ENCODE measurements at places on chromosomes 12 and 14.

DNA sequence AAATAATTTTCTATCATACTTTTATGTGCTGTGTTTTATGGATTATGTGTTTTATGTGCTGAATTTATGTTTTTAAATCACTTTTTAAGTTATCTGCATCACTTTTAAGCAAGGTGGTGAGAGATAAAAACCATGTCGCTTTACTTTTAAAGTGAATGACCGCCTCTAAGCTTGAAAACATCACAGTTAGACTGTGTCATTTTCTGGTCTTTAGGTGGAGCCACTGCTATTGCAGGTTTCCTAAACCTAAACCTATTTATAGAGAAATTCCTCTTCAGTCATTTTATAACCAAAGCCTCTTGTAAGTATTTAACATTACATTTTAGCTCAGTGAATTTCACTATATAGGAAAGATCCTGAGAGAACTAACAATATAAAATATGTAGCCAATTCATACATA, 21.0 kb upstream of the MDM2 start:
- DNase-seq, result no peak

- DNase-seq, result no peak
Observed at GRCh38 chr14:104927432-104927816, 2.7 kb downstream of the PLD4 start.

DNA sequence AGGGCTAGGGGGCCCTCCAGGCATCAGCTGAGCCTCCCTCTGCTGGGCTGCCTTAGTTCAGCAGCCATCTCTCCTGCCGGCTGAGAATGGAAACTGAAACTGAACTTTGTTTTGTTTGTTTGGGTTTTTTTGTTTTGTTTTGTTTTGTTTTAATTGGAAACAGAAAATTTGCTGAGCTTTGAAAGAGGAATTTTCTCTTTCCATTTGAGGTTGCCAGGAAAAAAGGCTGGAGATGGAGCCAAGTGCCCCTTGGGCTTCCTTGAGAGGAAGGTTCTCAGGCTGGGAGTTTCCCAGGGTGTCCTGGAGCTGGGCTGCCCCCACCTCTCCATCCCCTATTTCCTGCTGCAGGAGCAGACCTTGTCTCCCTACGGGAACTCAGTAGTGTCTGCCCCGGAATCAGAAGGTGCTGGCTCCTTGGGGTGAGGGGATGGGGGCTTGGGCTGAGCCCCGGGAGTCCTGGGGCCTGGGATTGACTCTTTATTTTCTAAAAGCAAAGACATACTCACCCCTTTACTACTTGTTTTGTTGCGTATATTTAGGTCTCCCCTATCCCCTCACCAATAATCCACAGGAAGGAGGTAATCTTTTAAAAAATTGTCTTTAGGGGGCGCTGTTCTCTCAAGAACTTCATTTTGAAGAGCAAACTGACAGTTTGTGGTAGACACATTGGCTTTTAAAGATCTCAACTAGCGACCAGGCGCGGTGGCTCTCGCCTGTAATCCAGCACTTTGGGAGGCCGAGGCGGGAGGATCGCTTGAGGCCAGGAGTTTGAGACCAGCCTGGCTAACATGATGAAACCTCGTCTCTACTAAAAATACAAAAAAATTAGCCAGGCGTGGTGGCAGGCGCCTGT, 21.3 kb upstream of the OASL start:
- peak; percentile 9 for DNase-seq

DNA sequence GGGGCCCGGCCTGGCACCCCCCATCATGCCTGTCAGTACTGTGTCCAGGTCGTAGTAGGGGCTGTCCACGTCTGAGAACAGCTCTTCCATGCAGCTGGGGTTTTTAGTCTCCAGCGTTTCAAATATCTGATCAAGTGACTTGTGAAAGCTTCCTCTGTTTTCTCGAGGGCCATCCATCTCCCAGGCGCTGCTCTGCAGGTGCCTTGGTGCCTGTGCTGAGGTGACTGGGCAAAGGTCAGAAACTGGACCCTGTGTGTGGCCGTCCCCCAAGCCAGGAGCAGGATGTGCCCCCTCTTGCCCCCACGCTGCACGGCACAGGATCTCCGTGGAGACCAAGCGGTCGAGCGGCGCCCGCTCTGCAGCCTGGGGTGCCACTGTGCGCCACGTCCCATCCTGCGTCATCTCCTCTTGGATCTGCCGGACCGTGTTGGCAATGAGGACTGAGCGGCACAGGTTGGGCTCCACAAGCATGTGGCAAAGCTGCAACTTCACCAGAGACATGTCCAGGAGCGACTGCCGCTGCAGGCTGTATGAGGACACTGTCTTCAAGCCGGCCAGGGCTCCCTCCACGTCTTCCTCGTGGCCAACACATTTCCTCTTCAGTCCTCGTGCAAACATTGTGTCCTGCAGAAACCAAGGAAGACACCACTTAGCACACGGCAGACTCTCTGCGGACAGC, 9.4 kb downstream of the CDCA4 start:
- no peak for DNase-seq

DNA sequence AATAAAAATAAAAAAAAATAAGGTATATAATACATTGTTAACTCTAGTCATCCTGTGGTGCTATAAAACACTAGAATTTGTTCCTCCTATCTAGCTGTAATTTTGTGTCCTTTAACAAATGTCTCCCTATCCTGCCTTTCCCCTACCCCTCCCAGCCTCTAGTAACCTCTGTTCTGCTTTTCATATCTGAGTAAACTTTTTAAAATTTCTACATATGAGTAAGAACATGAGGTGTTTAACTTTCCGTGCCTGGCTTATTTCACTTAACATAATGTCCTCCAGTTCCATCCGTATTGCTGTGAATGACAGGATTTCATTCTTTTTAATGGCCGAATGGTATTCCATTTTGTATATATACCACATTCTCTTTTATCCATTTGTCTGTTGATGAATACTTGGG, 71.3 kb upstream of the GNG2 start:
- DNase-seq, result no peak

DNA sequence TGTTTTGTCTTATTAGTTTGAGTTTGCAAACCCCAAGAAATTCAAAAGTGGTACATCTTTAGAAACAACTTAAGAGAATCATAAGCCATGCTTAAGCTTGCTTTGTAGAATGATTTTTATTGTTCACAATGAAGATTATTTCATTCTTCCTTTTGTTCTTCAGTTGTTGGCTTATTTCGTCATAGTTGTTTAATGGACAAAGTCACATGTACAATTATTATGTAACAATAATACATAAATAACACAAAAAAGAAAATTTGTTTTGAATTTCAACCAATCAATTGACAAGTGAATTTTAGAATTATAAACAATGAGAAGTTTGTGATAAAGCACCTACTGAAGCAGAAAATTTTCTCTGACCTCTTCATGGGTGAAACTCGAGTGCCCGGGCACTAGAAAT, 111.8 kb upstream of the IGF1 start:
- no peak for DNase-seq

- DNase-seq, result no peak
Observed at GRCh38 chr12:6826734-6827436, 1.3 kb upstream of the P3H3 start.

GRCh38 chr12:64585104-64585503, 25.2 kb upstream of the RASSF3 start:
- DNase-seq, result no peak

- no peak for DNase-seq
Observed at GRCh38 chr12:31000751-31001150, 72.9 kb upstream of the DDX11 start.

GRCh38 chr14:57461777-57462320, 31.8 kb downstream of the CCDC198 start:
- no peak for DNase-seq

GRCh38 chr12:83432176-83432719, 745.5 kb downstream of the TMTC2 start:
- no peak for DNase-seq

DNA sequence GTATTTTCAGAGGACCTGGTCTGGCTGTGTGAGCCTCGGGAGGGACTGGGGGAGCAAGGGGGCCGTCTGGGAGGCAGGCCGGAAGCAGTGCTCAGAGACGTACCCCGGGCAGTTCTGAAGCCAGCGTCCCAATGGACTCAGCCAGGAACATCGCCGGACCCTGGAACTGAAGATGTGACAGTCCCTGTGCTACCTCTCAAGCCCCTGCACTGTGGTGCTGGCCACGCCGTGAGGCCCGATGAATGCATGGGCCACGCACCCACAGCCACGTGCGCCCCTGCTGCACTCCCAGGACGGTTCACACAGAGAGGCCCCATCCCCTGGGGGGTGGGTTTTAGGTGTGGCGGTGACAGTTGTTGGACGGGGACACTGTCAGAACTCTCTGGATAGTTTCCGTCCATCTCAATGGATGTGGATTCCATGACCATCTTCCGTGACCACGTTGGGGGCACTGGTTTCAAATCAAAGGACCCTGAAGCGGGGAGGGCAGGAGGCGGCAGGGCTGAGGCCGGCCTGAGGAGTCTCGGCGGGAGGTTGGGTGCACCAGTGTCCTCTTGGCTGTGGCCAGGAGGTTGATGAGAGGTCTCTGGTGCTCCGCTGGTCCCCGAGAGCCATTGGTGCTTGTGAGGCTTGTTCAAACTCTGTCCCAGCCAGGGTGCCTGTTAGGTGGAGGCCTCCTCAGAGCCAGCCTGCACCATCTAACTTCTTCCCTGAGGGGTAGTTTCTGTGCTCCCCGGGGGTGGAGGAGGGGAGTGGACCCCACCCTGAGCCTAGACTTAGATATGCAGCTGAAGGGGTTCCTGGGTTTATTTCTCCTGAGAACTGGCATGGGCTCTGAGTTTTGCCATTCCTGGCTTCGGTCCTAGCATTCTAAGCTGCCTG, 36.3 kb upstream of the TSPAN9 start:
- no peak for DNase-seq

- DNase-seq, result no peak
Observed at GRCh38 chr12:121911824-121912585, 6.4 kb upstream of the CFAP251 start.

DNA sequence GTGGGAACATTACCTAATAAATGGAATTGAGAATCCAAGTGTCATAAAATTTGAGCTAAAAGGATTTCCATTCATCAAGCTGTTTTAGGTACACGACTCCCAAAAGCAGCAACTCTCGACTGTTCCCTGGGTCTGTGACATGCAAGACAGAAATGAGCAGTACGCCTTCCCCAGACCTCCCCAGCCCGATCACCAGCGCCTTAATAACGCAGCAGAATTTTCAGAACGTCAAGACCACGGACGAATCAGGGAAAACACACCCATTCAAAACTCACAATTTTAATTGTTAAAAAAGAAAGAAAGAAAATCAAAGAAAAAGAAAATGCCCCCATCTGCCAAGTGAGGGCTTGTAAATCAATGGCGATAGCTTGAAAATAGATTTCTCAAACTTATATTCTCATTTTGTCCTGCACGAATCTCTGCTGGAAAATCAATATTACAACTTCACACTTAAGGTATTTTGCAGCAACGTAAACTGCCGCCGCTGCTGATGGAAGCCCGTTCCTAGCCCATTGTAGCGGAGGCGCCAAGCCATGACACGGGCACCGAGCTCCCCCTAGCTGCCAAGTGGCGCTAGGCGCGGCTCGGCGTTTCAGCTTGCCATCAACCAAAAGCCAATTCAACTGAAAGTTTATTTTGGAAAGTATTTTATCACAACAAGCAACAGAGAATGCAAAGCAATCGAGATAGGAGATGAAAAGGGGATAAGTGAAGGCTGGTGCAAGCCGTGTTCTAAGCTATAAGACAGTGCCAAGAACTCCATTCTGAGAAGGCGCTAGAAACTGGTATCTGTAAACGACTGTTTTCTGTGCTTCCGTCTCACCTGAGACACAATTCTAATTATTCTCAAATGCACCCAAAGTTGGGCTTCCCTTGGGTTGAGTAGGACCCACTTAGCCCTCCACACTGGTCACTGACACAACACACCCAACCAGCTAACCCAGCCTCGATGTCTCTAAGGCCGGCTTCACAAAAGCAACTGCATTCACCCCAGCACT, 5.5 kb downstream of the BCL11B start:
- DNase-seq, result peak; percentile 53

DNA sequence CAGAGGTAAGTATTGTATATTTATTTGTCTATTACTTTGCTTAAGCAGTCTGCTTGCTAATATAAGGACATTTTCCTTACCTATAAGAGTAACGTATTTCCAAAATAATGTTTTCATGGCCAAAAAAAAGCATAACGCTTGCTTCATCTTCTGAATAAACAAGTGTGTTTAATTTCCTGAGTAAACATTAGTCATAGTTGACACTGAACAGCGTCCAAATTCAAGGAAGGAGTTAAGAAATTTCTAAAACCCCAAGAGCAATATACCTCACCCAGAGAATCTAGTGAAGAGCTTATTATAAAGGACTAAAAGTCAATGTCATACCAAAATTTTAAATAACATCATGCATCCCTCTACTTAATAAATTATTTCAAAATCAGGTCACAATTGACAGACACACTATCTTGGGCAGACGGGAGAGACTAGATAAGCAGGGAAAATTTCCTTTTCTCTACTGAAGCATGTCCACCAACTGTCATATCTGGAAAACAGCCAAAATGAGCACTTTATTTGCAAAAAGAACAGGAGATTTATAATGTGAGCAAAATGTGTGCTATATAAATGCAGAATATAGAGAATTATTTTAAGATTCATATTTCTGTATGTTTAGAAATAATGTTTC, 25.1 kb downstream of the ANKS1B start:
- DNase-seq, result peak; percentile 13

- DNase-seq, result no peak
Observed at GRCh38 chr12:23169696-23170013, 544.7 kb downstream of the ETNK1 start.

- DNase-seq, result no peak
Observed at GRCh38 chr14:61713724-61714437, 18.6 kb downstream of the HIF1A start.

DNA sequence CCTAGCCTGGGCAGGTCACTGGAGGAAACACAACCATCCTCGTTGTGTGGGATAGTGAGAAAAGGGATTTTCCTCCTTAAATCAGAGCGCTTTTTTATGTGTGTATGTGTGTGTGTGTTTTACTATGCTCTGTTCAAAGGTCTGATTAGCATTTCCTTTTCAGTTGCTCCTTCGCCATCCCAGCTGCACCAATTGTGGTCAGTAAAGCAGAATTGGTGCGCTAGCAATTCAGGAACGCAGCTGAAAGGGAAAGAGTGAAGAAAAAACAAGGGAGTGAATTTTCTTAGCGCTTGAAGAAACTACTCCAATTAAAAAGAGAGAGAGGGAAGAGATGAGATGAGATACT, 173.3 kb upstream of the PARP11 start:
- DNase-seq, result no peak

DNA sequence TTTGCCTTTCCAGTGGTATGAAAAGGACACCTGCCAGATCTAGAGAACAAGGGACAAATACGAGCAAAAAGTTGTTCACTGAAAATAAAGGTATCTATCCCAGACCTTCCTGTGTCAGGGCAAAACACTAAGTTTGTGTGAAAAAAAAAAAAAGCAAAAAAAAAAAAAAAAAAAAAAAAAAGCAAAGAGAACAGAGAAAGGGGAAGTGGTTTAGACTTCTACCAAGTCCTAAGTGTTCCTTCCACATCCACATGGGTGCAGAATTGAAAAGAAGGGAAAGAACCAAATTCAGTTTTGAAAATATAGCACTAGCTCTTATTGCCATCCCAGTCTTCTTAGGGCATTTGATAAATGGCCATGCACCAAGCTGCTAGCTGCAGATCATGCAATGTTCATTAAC, 41.7 kb downstream of the ZCRB1 start:
- DNase-seq, result no peak

- no peak for DNase-seq
Observed at GRCh38 chr12:14883686-14884085, 2.0 kb downstream of the MGP start.

Data from amniotic stem cell (primary cell).